Activated CD4-positive, alpha-beta T cell treated with anti-CD3 and anti-CD28 coated beads, Interleukin-2, amount 50 U/mL, for 1 hour (primary cell): ENCODE measurements at places on chromosomes 5 and 9.

DNA sequence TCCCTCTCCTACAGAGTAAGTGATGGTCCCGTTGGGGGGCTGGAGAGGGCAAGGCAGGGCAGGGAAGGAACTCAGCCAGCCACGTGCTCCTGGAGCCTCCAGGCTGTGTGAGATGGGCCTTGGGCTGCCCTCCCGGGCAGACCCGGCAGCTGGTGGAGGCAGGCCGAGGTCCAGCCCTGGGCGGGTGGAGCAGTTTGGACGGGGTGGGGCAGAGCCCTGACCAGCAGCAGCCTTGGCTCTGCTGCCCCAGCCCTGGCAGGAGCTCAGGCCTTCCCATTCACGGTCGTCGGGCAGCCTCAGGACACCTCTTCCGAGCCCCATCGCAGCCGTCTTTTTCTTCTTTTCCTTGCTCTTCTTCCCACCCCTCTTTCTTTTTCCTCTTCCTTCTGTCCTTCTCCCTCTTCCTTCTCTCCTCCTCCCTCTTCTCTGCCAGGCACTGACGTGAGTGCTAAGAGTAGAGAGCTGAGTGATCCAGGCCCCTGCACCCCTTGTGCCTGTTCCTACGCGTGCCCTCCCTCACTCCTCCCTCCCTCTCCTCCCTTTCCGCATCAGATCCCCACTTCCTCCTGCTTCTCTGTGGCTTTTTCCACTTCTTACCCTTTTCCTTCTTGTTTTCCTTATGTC, 42.8 kb downstream of the AMBP start:
- no peak for DNase-seq

- DNase-seq = no peak
Measured at GRCh38 chr5:115413651-115414050, 117.2 kb upstream of the CCDC112 start.

GRCh38 chr9:95409650-95410426, 92.3 kb upstream of the FANCC start:
- no peak for DNase-seq

GRCh38 chr5:109239456-109239855, 170.3 kb downstream of the PJA2 start:
- no peak for DNase-seq

DNA sequence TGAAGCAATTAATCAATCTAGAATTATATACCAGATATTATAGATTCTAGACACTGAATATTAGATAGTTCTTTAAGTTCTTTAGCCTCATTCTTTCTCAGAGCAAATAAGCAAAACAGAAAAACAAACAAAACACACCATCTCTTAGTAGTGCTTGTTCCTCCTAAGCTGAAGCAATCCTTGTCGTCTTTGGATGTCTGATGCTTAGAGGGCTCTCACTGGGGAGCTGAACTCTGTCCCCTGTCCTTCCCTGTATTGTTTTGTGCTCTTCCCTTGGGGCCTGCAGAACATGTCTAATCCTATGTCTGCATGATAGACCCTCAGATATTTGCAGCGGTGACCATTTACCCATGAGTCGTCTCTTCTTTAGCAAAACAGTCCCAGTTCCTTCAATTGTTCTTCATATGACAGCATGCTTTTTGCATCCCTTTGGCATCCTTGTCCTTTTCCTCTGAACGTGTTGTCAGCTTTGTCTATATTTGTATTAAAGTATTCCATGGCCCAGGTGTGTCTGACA, 114.3 kb downstream of the ARHGEF28 start:
- DNase-seq = no peak

DNA sequence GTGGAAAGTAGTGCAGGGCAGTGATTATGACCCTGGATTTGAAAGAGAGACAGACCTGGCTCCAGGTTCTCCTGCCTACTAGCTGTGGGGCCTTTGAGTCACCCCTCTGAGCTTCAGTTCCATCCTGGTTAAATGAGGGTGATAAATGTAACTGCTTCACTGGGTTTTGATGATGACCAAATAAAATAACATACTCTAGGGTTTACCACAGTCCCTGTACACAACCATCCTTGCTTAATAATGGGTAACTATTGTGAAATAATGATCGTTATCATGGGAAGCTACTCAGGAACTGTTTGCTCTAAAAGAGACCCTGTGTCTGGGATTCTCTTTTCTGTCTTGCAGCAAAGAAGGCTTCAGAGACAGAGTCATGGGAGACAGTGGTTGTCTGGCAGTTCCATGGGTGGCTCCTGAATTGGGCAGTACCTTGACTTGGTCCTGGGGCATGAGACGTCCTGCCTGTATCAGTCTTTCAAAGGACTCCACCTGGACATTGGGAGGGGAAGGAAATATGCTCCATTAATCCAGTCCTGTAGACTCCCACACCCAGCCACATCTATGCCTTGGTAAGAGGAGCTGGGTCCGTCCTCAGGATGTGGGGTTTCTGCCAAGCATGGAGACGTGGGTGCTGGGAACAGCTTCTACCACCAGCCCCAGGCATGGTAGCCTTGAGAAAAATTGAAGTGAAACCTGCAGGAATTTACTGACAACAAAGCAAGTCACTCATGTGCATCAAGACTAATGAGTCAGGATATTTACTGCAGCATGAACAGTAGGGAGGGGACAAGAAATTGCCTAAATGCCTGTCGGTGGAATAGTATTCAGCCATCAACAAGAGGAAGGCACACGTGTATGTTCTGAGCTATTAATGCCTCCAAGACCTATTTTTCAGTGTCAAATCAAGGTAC, 23.4 kb downstream of the AKNA start:
- no peak for DNase-seq

GRCh38 chr9:110241260-110241857, 14.9 kb downstream of the TXN start:
- DNase-seq = no peak

DNA sequence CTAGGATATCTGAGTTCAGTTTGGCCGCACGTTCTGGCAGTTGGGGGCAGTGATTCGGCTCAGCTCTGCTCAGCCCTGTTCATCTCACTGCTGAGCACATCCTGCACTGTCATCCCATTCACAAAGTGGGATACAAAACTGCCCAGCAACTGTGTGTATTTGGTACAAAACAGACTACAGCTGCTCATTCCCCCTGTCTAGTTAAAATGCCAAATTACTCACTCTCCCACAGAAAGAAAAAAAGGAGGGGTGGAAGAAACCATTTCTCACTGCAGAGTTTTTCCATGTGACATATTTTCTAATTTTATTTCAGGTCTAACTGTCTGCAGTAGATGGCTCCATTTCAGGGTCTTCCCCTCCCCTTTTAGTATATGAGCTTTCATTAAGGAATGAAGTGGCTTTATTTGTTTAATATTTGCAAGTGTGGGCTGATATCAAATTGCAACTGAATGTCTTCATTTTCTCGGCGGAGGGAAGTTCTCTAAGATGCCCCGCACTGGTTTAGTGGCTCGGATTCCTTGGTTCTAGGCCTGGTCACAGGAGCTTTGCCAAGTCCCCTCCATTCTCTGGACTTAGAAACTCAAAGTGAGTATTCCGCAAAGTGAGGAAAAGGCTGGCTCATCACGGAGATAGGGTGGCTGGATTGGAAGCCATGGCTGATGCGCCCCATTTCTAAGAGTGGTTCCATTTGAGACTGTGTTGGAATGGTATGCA, 14.7 kb downstream of the COL15A1 start:
- no peak for DNase-seq

- no peak for DNase-seq
Measured at GRCh38 chr5:108905805-108906204, 158.1 kb downstream of the FER start.

- no peak for DNase-seq
Measured at GRCh38 chr9:76082057-76082456, 191.6 kb downstream of the PCSK5 start.
